ENCODE measurements at places on chromosomes 7 and 10.

GRCh38 chr10:86071145-86071544 is 295.4 kb downstream of the GRID1 start:
- no peak for DNase-seq

DNA sequence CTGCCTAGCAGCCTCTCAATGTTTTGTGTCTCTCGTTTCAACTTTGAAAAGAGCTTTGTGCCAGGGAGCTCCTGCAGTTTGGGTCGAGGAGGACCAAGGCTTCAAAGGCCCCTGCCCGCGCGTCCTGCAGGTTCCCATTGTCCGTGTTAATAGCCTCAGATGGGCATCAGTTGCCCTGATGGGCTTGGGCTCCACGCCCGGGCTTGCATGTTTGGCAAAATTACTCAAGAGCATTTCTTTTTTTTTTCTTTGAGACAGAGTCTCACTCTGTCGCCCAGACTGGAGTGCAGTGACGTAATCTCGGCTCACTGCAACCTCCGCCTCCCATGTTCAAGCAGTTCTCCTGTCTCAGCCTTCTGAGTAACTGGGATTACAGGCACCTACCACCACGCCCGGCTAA is 636.6 kb downstream of the SDK1 start:
- no peak for DNase-seq

- DNase-seq: no peak
Measured at GRCh38 chr7:32069116-32069650, 1.0 kb downstream of the PDE1C start.

DNA sequence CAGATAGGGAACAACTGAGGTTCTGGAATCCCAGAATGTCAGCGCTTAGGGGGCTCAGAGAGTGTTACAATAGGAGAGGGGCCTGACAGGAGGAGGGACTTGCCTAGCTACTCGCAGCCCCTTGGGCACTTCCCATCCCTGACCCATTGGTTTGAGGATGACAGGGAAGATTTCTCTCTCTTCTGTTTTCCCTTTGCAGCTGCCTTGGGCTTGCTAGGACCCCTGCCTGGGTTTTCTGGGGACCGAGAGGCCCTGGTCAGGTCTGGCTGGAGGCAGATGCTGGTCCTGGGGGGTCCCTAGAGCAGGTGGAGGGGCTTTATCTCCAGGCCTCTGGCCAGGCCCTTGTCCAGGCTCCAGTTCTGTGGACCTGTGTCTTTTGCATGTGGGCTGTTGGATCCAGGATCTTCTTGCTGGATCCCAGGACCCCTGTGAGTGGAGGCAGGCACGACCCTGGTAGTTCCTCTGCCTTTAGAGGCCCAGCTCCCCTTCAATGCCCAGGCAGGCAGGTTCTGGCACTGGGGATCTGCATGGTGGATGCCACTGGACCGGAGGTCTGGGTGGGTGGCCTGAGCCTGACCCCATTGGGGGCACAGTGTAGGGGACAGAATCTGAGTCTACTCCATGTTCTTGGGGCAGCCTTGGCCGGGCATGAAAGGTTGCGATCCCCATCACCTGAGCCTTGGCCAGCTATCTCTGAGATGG is 26.9 kb downstream of the RAMP3 start:
- no peak for DNase-seq

GRCh38 chr7:26213807-26214515 is 12.4 kb downstream of the CBX3 start:
- no peak for DNase-seq

GRCh38 chr10:117094856-117095255 is 43.2 kb downstream of the VAX1 start:
- no peak for DNase-seq

GRCh38 chr7:25828468-25828867 is 323.5 kb upstream of the NFE2L3 start:
- DNase-seq: no peak

GRCh38 chr7:105875505-105875904 is 894 bp downstream of the ATXN7L1 start:
- no peak for DNase-seq

- DNase-seq: no peak
Measured at GRCh38 chr7:46145412-46145811, 224.3 kb upstream of the IGFBP3 start.

DNA sequence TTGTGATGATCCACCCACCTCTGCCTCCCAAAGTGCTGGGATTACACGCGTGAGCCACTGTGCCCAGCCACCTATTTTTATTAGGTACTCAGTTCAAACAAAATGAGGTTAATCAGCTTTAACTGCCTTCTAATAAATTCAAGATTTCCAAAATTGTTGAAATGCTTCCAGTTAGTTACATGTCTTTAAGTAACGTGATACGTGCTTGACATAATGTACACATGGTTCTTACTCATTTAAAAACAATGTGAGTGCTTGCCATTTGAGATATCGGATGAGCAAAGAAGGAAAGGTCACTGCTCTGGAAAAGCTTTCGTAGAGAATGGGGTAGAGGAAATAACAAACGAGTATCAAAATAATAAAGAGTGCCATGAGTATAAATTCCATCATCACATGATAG is 83.6 kb downstream of the KMT2E start:
- DNase-seq: peak; percentile 92

DNA sequence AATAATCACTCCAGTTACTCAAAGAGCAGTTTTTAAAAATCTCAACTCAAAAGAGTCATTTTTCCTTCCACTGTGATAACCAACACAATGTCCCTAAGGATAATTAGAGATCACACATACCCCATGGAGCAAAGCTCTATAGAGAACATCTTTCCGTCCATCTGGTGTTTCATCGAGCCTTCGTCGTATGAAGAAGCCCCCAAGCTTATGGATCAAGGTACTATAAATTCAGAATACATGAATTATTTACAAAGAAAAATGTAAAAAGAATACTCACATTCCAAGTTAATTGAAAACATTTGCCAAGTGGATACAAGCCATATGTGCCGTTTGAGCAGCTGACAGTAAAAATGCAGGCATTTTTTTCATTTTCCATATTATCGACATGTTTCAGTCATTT is 14.8 kb downstream of the GPAM start:
- no peak for DNase-seq

DNA sequence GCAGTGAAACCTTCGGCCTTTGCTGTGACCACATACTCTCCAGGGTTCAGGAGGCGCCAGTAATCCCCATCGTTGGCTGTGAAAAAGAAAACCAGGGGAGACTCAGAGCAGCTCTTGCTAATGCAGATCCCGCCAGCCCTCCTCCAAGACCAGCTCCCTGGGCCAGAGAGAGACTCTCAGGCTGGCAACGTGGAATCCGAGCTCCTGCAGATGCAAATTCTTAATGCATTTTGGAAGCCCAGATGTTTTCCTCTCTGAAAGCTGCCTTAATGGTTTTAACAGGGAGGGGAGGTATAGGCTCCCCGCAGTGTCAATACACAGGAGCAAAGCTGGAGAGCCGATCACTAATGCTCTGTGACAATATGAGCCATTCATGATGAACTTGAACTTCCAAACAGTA is 80.8 kb downstream of the GPR26 start:
- DNase-seq: no peak

DNA sequence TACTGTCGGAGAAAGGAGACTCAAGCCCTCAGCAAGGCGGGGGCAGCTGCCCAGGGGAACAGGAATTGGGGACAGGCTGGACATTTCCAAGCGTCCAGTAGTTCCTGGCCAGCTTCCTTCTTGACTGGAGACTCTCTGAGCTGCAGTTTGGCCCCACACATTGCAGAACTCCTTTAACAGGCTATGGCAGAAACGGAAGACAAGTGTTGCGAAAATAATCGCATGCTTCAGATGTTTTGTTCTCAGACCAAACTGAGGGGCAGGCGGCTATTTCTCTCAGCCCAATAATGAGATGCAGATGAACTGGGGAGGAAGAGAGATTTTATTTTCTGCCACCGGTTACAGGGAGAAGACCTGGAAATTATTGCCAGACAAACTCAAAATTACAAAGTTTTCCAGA is 88.0 kb upstream of the PFKP start:
- no peak for DNase-seq

GRCh38 chr7:92634924-92635519 is 44.8 kb upstream of the FAM133B start:
- peak; percentile 82 for DNase-seq

GRCh38 chr7:105838627-105839231 is 37.7 kb downstream of the ATXN7L1 start:
- DNase-seq: peak; percentile 18

DNA sequence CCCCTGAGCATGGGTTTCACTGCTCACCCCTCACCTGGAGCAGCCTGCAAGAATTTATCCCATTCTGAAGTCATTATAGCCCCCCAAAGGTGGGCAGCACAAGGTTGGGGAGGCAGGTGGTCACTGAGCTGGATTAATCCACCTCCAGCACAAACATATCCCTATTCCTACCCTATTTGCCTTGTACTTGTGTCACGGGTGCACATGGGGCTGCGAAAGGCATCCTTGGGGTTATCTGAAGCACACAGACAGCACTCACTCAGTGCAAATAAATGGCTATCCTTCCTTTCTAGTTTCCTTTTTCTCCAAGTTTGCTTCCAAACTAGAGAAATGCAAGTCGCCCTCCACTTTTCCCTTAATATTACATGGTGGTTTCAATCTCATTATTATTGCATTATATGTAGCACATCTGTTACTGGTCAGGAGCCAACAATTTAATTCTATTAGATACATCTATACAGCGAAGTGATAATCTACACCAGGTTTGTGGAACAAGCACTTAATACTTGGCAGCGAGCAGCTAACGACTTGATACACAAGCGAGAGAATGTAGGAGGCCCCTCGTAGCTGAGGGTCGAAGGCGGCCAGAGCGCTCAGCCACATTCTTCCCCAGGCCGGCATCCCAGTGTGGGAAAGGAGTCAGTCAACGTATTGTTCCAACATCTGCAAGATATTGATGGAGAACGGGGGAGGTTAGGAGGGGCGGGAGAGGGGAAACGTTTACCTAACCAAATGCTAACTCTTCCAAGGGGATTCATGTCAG is 121.3 kb upstream of the HABP2 start:
- no peak for DNase-seq

DNA sequence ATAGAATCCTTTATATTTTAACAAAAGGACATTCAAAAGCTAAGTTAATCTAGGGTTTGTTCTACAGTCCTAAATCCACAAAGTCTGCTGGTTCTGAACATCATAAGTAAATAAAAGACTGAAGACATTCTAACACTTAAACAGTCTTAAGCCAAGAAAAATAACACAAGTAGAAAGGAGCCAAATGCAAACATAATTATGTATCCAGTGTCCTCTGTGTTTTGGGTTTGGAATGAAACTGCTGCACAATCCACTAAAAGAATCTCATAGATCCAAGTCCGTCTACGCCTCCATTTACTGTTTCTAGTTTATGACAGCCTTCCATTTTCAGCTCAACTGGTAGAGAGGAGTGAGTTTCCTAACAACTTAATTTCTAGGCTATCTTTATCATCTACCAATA is 623.6 kb upstream of the FZD8 start:
- no peak for DNase-seq

DNA sequence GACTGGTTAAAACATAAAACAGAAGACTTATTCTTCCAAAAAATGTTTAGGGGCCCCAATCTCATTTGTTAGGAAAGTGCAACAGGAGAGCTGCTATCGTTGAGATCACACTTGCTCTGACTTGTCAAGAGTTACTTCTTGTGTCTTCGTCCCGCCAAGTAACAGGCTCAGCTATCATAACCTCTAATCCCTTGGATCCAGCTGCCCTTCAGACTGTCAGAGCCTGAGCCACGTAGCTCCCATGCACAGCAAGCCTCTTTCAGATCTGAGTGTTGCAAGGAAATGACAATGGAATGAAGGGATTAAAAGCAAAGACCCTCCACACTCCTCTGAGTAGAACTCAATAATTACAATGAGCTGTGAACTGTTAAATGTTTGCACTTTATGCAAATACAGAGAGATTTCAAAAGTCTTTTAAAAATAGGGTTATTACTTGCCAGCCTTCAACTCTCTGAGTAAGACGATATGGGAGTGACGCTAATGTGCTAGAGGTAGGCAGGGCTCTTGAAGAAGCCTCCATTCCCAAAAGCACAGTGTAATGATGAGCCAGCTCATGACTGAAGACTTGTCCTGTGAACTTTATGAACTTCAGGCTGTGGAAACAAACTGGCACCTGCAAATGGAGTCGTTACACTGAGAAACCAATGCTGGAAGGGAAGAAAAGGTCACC is 28.4 kb upstream of the CDK13 start:
- no peak for DNase-seq

GRCh38 chr7:134327896-134328295 is 11.2 kb upstream of the SLC35B4 start:
- DNase-seq: peak; percentile 46

DNA sequence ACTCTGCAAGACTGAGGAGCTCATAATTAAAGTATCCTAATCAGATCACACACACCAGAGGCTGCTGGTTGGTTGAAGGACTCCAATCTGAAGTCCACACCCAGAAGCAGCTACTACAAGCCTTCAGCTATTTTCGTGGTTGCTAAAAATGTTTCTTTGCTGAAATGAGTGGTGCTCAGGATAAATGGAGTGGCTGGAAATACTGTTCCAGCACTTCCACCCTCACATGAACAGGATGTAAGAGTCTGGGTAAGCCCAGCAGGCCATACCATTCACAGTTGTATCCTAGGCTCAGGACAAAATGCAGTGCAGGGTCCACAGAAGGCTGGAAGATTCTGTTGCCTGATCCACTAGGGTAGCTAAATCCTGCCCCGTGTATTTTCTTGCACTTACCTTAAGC is 34.1 kb downstream of the AFAP1L2 start:
- no peak for DNase-seq

DNA sequence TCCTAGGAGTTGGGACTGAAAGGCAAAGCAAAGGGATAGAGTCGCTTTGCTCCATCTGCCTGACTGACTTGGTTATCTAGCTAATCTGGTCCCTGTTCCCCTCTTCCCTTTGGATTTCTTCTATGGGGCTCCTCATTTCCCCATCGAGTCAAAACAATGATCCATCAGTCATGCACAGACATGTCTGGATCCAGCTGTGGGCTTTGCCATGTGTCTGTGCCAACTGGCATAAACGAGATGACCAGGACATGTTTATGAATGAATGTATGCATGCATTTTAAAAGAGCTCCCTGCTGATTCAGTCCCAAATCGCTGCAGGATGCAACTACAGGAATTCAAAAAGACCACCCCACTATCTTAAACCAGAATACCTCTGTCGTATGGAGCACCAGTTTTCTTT is 122.0 kb downstream of the ARL4A start:
- DNase-seq: no peak

- no peak for DNase-seq
Measured at GRCh38 chr10:1629326-1630198, 107.8 kb downstream of the ADARB2 start.

GRCh38 chr10:11789306-11789705 is 33.9 kb upstream of the PROSER2 start:
- DNase-seq: no peak

Data from endothelial cell of umbilical vein (primary cell).